Tongue (tissue), 3 donors: ENCODE measurements at places on chromosomes 1 and 21. TPM values are rescaled to one million over a fixed set of nuclear protein-coding genes. Genes with fewer than 3 reads are reported as not detected.

HSPA6 gene
- 10.2 TPM for total RNA-seq

TRAF5 gene
- 24.0 TPM for total RNA-seq

GRCh38 chr1:11046625-11047365 is at the start of gene MASP2:
MASP2 (minus strand) TSS chr1:11047239; CDS start chr1:11047207, 32 bp downstream.
- no peak for DNase-seq

GRCh38 chr1:5809207-5809788 is 182.9 kb downstream of the NPHP4 start:
- no peak for DNase-seq

DNA sequence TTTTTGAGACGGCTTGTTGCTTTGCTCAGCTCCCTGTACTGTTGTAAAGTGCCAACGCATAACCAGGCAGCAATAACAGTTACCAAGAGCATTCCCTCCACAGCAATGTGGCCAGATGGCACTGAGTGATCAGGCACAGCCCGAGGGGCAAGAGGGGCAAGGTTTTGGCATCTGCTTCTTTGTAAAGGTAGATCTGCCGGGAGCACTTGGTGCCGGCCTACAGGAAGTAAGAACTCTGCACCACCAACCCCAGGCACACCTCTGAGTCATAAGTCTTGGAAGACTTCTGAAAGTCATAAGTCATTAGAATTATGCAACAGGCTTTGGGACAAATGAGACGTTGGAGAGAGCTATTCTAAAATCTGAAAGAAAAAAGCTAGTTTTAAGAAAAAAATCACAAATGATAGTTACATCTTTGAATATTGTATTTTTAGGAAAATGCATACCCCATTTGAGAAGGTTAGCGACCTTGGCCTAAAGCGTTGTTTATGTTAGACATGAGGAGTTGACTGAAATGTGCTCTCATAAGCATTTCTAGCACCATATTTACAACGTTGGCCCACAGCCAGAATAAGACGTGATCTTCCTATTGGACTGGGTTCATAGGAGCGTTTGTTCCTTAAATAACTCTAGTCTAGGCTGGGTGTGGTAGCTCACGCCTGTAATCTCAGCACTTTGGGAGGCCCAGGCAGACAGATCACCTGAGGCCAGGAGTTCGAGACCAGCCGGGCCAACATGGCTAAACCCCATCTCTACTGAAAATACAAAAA is 37.7 kb upstream of the MAP10 start:
- peak; percentile 18 for DNase-seq

DNA sequence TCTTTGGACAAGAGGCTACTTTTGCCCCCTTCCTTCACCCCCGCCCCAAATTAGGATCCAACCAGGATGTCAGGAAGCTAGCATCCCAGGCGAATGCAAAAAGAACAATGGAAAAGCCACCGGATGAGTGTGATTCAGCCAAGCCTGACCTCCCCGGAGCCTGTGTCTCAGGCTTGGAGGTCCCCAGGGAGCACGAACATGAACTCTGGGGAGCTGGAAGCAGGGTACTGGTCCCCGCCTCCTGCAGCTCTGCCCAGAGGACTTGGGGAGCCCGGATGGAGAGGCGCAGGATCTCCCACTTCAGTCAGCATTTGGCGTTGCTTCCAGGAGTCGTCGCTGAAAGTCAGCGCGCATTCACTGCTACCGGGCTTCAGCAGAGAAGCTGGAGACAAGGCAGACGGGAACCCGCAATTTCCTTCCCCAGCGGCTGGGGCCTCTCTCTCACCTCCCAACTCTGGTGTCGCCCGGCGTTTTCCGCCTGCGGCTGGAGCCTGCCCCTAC is 1.8 kb upstream of the TBX15 start:
- DNase-seq: no peak

DNA sequence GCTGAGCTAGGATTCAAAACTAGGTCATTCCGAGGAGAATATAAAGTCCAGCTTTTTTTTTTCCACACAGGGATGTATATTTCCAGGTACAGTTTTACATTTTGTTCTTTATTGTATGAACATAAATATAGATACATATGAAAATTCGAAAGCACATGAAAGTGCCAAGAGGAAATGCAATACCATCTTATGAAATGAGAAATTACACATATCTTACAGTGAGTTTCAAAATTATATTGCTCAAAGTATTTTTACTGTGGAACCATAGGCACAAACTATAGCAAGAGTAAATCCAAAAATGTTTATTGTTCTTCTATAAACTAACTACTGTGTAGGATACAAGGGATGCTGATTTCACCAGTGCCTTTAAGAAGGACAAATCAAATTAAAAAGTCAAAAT is 39.0 kb downstream of the PTPRC start:
- DNase-seq: no peak

GRCh38 chr1:227741166-227741870 is 6.1 kb downstream of the SNAP47 start:
- no peak for DNase-seq

GRCh38 chr1:201448990-201449389 is 20.0 kb downstream of the PHLDA3 start:
- no peak for DNase-seq

DNA sequence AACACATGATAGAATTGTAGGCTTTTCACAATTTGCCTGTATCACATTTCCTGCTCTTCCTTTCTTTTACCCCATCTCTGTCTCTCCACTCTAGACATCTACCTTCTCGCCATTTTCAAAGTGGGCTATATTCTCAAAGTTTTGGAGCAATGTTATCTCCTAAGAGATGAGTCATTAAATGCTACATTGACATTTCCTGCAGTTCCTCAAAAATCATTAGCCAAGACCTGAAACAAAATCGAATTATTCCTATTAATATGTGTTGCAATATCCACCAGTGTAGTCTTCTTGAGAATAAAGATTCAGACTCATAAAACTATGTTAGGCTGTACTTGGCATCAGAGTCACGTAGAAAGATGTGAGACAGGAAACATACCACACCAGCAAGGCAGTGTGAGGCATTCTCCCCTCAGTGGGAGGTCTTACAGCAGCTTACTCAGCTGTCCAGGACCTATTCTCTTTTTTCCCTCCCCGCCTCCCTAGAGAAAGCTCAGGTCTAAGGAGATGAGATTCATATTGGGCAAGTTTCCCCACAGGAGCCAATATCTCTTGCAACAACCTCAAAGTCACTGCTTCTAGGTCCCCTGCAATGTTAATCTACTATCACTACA is 38.8 kb downstream of the FRRS1 start:
- DNase-seq: no peak

NPHP4 gene
- total RNA-seq: 7.7 TPM

- peak; percentile 94 for DNase-seq
Measured at GRCh38 chr1:33633019-33633801, 160.8 kb downstream of the ZSCAN20 start.

- no peak for DNase-seq
Measured at GRCh38 chr1:172169836-172170235, 250.6 kb upstream of the C1orf105 start.

DNA sequence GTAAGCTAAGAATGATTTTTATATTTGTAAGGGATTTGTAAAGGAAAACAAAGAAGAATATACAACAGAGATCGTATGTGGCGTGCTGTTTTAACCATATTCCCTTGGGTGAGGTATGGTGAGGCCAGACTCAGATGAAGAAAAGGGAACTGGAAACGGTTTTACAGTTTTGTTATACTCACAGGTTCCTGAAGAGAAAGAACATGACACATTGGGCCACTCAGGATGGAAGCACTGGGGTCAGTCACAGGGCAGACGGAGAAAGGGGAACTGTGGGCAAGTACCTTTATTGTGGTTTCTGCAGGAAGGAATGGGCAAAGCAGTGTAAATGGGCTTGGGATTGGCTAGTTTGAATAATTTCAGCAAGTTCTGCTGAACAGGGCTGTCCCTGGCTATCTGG is 177.4 kb downstream of the LBR start:
- DNase-seq: no peak

DNA sequence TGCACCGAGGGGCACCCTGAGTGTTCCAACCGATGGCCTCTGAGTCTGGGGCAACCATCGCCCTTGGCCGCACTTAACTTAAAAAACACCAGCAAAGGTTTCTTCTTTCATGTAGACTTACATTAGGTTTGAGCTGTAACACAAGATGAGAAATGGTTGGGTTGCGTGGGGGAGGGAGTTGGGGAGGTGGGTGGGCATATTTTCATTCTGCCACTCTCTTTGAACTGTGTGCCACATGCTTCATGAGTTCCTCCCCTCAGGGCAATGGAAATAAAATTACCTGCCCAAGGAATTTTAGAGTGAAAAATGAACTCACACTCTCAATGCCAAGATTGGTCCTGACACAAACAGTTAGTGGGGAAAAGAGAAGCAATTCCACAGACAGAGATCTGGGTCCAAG is 430.1 kb upstream of the USP24 start:
- no peak for DNase-seq

DNA sequence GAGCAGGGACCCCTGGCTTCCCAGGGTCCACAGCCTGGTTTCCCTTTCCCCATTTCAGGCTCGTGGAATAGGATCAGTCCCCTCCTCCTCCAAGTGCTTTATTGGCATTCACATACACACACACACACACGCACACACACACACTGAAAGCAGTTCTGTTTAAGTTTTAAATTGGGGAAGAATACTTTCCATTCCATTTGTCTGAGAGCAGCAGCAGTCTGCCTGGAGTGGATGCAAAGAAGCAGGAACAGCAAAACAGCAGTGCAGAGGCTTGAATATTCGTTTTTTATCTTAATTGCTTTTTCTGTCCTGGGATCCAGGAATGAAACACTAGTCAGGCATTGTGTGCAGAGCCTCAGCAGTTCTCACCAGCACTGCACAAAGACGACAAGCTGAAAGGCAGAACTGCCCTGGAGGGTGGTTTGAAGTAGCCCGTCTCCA is 7.1 kb downstream of the CYB561D1 start:
- DNase-seq: no peak

DNA sequence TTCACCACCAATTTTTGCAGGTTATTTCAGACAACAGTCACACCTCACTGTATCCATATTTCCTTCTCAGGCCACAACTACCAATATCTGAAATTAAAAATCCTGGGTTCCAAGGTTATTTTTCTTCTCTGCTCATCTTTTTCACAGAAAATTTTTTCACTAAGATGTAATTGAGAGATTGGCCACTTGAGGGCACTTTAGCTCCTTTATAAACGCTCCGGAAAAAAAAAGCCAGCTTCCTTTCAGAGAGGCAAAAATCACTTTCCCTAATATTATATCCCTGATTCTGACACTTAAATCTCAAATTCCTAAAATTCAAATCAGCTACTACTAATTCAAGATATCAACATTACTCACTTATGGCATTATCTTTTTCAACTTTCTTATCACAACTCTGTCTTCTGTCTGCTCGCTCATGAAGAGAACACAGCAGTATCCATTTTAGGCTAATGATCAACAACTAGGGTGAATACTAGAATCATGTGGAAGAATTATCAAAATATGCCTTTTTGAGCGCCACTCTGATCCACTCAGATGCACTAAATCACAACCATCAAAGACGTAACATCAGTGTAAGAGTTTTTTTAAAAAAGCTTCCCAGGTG is 101.4 kb upstream of the RGS1 start:
- peak; percentile 80 for DNase-seq

DNA sequence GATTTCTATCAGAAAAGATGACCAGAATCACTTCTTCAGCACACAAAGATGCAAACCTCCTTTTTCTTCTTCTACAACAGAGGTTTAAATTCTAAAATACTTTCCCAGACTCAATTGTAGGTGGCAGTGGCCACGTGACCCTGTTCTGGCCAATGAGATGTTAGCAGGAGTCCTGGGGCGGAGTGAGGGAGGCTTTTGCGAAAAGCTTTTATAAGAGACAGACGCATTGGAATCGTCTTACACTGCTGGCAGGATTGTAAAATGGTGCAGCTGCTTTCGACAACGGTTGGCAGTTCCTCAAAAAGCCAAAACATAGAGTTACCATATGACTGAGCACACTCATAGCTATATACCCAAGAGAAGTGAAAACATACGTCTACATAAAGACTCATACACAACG is 87.0 kb upstream of the MAGI3 start:
- peak; percentile 44 for DNase-seq

DNA sequence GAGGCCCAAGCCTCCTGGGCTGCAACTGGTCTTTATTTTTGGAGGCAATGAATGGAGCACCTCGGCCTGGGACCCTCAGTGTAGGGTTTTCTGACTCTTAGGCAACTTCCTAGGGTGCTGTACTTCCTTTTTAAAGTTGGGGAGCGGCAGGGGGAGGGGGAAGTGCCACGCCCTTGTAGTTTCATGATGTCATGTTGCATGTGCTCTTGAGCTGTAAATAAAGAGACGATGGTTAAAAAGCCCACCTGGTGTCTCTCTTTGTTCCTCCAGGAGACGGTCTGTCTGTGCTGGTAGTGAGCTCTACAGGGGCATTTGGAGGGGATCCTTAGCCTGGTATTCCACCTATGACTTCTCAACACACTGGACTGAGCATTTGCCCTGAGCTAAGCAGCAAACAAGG is 10.3 kb upstream of the AGTRAP start:
- no peak for DNase-seq

FYB2 gene
- total RNA-seq: 0.31 TPM

DNA sequence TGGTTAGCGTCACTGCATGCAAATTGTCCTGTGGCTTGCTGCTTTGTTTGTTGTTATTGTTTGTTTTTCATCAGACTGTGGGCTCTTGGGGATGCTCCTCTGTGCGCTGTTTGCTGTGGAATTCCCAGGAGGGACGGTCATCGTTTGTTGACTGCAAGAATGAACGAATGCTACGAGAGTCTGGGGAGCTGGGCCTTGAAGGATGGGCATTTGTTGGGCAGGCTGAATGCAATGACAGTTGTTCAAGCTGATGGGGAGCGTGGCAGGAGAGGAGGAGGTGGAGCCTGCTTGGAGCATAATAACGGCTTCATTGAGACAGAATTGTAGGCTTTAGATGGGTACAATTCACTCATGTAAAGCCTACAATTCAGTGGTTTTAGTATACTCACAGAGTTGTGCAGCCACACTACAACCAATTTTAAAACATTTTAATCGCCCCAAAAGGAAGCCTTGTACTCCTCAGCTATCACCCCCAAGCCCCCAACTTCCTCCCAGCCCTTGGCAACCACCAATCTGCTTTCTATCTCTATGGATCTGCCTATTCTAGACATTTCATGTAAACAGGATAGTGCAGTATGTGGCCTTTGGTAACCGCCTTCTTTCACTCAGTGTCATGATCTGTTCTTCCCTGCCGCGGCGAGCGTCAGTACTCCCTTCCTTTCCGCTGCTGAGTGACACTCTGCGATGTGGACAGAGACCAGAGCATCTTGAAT is 190.2 kb downstream of the CAMTA1 start:
- DNase-seq: no peak

- peak; percentile 44 for DNase-seq
Measured at GRCh38 chr1:32981003-32981901, 16.6 kb upstream of the RNF19B start.

LCE2B gene
- total RNA-seq: not detected
